ENCODE measurements at places on chromosomes 6 and 20. TPM values are rescaled to one million over a fixed set of nuclear protein-coding genes. Genes with fewer than 3 reads are reported as not detected.

Gene ARG1
- not detected for total RNA-seq

Gene HM13
- 115 TPM for total RNA-seq

Gene METTL24
- not detected for total RNA-seq

Gene CTCFL
- total RNA-seq, result not detected

Gene ADGB
- total RNA-seq, result not detected

Gene TGM2
- total RNA-seq, result 111 TPM

Gene UBE2C
- 69.5 TPM for total RNA-seq

DNA sequence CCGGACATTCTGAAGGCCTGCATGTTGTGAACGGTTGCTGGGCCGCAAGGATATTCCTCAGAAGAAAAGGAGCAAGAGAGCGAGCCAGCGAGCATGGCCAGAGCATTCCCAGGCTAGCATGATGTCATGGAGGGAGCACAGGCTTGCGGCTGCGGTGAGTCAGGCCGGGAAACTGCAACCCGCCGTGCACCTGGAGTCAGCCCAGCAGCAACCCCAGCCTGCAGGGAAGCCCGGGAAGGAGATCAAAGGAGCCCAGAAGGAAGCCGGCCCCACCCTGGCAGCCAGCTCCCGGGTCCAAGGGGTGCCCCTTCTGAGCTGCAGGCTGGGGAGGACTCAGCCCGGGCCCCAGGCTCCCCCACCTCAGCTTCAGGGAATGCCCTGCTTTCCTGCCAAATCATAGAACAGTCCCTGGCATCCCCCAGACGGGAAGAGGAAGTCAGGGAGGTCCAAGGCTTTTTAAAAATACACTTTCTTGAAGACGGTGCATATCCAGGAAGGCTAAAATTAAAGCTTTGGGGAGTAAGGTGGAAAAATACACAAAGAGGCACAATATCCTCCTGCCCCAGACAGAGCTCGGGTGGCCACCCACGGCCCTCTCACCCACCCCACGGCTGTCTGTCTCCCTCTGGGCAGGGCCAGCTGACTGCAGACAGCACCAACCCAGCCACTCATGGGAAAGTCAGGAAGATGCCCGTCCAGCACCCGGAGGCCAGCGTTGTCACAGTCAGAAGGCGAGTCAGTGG lies 53.7 kb downstream of the BMP7 start:
- DNase-seq, result peak; percentile 99

DNA sequence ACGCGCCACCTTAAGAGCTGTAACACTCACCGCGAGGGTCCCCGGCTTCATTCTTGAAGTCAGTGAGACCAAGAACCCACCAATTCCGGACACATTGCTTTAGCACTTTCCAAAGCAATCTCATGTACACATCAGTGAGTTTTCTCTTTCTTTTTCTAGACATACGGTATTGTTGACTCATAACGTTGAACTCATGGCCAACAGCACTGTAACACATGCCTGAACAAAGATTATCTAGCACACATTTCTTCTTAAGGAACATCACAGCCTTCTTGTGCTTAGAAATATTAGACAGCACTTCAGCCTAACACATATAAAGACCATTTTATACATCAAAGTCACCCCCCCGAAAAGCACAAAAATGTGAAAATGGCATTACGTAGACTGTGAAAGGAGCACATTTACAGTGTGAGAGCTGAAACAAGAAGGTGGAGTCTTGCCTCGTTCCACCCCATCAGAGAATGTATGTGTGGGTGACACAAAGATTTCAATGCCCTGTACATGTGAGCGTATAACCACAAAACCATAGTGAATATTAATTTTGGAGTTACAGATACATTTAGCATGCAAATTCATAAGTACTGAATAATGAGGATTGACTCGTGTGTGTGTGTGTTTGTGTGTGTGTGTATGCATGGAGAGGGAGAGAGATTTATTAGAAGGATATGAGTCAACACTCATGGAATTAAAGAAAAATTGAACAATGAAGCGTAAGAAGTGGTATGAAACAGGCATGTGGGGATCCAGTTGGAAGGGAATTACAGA lies 134.1 kb downstream of the FAM83B start:
- no peak for DNase-seq

DNA sequence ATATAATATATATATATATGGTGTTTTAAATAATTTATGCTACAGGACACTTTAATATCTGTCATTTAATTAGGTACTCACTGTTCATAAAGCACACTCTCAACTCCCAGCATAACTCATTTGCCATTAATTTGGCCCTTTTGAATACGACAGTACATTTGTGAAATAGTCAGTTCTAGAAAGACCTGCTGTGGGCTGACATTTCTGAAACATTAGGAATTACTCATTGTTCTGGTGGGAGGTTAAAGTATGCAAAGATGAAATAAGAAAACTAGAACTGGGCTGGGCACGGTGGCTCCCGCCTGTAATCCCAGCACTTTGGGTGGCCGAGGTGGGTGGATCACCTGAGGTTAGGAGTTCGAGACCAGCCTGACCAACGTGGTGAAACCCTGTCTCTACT lies 497.5 kb downstream of the UTRN start:
- no peak for DNase-seq

DNA sequence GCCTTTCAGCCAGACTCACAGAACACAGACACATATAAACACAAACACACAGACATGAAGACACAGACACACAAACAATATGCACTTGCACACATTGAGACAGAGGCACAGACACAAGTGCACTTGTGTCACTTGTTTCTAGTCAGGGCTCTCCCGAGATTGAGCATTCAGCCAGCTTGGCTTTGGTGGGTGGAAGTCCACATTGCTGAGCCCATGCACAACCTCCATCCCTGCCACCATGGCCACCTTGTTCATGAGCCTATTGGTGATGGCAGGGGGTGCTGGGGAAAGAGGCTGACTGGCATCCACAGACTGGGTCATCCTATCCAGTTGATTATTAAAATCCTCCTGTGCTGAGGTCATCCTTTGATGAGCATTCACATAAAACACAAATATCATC lies 11.5 kb upstream of the CST7 start:
- no peak for DNase-seq

DNA sequence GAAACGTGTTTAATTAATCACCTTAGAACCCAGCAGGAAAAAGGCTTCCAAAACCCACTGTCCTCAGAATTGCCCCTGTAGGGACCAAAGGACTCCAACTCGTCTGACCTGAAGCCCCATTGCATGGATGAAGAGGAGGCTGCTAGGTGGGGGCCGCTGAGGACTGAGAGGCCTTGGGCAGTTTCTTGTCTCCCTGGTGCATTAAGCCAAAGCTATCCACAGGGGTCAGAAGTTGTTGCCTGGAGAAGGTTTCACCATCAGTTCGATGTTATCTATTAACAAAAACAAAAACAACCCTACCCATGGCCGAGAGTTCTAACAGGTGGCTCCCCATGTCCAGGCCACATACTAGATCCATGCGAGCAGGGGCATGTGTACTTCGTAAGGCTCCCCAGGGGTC lies 120.9 kb upstream of the CD93 start:
- no peak for DNase-seq

DNA sequence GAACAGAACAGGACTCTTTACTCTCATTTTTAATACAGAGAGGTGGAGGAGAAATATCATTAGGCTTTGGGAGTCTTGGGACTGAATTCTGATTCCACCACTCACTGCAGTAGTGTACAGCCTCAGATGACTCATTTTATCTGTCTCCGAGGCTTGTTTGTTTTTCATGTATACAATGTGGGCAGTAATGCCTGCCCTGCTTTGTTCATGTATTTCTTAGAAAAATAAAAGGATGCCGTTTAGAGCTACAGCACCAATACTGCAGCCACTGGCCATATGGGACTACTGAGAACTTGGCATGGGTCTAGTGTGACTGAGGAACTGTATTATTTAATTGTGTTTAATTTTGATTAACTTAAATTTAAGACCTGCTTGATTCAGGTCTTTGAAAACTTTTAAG lies 41.2 kb upstream of the JAG1 start:
- peak; percentile 31 for DNase-seq

DNA sequence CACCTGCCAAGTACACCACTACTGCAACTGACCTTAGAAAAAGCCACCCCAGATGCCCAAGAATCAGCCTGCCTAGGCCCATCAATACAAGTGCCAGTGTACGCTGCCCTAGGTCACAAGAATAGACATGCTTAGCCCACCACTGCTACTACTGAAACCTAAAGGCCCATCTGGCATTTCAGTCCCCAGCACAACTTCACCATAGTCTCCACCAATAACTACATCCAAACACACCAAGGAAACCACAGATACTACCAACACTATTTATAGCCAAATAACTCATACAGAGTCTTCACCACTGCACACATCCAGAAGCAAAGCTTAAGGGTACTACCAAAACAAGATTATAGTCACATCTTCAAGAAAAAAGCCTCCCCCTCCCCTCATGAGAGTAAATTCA lies 28.2 kb downstream of the TREML4 start:
- no peak for DNase-seq

DNA sequence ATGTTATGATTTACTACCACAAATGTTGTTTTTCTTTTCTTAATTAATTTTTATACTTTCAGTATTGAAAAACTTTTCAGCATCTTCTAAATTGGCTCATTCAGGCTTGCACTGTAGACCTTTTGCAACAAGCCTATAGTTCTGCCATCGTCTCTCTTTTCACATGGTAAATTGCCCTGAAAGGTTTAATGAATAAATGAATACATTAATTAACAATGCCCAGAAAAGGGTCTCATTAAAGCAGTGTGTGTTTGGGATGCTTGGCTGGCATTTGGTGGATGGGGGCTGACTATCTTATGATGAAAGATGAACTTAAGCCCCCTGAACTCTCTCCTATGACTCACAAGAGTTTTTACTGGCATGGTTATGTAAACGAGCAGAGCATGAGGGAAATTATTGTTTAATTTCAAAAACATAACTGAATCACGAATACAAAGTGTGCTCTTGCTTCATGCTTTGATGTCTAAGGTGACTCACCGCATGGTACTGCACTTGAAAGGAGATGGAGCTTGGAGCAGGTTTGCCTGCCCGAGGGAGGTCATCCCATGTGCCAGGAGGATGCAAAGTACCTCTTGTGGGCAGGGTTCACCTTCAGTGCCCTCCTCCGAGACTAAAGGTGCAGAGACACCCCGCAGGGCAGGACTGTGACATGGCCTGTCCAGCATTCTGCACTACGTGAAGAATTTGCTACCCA lies 13.8 kb upstream of the PCK1 start:
- peak; percentile 43 for DNase-seq

- no peak for DNase-seq
These were observed 211.1 kb downstream of the SOD2 start for GRCh38 chr6:159481897-159482296.
